ENCODE measurements at places on chromosomes 3 and 15. TPM values are rescaled to one million over a fixed set of nuclear protein-coding genes. Genes with fewer than 3 reads are reported as not detected.
A peak's percentile ranks its signal among the peaks of the same experiment; 100 is the strongest.

DNA sequence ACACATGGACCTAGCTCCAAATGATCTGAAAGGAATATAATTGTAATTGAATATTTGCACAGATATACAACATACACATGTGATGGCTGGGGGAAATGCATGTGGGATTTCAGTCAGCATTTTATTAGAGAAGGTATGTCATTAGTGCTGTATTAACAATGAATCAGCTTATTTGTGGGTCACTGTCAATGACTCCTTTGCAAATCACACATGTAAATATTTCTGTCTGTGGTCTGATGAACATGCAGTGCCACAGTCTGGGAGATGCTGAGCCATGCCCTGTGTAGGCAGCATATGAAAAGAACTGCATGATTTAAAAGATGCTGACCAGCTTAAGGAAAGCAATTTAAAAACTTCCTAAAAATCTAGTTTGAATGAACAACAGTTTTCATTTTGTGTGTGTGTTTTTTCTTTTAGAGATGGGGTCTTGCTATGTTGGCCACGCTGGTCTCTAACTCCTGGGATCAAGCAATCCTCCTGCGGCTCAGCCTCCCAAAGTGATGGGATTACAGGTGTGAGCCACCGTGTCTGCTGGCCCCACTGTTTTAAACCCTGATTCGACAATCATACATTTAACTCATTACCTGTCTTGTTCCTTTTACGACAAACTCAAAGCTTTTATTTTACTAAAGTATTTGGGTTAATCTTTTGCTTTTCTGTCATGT lies 803 bp upstream of the B3GNT5 start:
- H3K36me3 ChIP-seq, result no peaks in the 10 kb centered on the region
- DNase-seq, result no peak
- H3K4me1 ChIP-seq, result no peaks in the 10 kb centered on the region
- H3K27ac ChIP-seq, result no peak overlapping the region
- peaks cover 21% of the 10 kb centered on the region for H3K27me3 ChIP-seq

DNA sequence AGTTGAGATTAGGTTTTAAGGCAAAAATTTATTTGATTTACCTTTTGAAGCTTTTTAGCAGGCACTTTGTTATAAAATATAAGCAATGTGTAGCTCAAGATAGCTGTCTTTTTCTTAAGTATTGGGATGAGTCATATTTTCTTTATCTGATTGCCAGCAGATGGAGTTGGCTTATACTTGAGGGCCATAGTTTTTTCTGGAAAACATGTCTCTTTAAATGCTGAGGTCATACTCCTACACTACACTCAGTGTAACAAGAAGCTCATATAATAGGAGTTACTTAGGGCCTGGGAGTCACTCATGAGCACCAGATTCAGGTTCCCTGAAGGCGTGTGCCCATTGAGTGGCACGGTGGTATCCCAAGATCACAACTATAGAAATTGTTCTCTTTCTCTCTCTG lies 579.8 kb downstream of the EDEM1 start:
- DNase-seq, result no peak
- no peaks in the 10 kb centered on the region for H3K4me1 ChIP-seq
- H3K27ac ChIP-seq, result no peak overlapping the region
- H3K4me3 ChIP-seq, result no peak overlapping the region
- H3K36me3 ChIP-seq, result no peaks in the 10 kb centered on the region
- no peaks in the 10 kb centered on the region for H3K27me3 ChIP-seq

DNA sequence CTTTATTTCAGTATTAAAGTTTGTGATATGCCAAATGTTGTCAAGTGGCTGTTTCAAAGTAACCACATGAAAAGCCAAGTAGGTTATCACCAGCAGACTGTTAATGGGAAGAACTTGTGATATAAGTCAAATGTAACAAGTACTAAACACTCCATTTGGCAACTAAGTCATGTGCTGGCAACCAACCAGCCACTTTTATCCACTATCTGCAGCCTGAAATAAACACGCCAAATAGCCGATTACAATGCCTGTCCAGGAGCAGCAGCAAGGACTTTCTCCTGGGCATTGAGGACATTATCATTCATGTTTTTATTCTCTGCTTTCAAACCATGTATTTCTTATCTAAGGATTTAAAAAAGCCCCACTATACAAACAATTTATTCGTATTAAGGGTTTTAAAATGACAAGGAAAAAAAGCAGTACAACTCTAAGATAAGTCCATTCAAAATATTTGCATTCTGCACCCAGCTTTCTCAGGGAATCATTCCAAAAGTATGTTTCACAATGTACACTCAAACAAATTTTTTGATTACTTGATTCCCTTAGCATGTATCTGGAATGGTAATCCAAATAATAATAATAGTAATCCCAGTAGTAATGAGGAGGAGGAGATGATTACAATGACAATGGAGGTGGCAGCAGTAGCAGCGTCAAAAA lies 448.6 kb downstream of the ERC2 start:
- no peaks in the 10 kb centered on the region for H3K36me3 ChIP-seq
- DNase-seq, result no peak
- H3K27me3 ChIP-seq, result no peaks in the 10 kb centered on the region
- no peak overlapping the region for H3K4me3 ChIP-seq
- no peak overlapping the region for H3K27ac ChIP-seq
- no peaks in the 10 kb centered on the region for H3K4me1 ChIP-seq

DNA sequence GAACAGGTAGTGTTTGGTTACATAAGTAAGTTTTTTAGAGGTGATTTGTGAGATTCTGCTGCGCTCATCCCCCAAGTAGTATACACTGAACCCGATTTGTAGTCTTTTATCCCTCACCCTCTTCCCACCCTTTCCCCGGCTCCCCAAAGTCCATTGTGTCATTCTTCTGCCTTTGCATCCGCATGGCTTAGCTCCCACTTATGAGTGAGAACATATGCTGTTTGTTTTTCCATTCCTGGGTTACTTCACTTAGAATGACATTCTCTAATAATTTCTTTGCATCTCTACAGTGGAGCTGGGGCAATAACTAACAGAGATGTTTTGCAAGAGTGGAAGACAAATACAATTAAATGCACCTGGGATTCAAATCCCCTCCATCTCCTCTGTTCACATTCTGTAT lies 93.2 kb downstream of the TP63 start:
- DNase-seq, result no peak
- no peaks in the 10 kb centered on the region for H3K4me1 ChIP-seq
- no peak overlapping the region for H3K4me3 ChIP-seq
- H3K27ac ChIP-seq, result no peak overlapping the region
- H3K27me3 ChIP-seq, result no peaks in the 10 kb centered on the region
- H3K36me3 ChIP-seq, result no peaks in the 10 kb centered on the region

DNA sequence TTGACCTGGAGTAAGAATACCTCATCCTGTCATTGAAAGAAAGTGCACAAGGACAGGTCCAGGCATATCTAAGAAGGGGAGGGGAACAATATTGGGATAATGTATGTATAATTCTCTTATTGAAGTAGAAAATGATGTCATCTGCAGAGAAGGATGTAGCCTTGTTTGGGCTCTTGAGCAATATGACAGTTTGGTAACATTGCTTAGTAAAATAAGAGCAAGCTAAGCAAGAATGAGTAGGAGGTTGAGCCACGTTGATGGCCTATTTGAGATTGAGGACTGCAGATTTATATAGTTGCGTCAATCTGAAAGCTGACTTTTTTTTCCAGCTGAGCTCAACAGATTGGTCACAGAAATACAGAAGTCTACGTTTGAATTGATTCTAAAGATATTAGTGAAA lies 145.2 kb downstream of the FILIP1L start:
- H3K27ac ChIP-seq, result no peak overlapping the region
- no peak overlapping the region for H3K4me3 ChIP-seq
- DNase-seq, result no peak

- DNase-seq, result no peak
- no peaks in the 10 kb centered on the region for H3K27me3 ChIP-seq
- H3K4me3 ChIP-seq, result no peak overlapping the region
- H3K4me1 ChIP-seq, result no peaks in the 10 kb centered on the region
- no peaks in the 10 kb centered on the region for H3K36me3 ChIP-seq
Observed at GRCh38 chr3:163722405-163722804, 1355.9 kb downstream of the SI start.

DNA sequence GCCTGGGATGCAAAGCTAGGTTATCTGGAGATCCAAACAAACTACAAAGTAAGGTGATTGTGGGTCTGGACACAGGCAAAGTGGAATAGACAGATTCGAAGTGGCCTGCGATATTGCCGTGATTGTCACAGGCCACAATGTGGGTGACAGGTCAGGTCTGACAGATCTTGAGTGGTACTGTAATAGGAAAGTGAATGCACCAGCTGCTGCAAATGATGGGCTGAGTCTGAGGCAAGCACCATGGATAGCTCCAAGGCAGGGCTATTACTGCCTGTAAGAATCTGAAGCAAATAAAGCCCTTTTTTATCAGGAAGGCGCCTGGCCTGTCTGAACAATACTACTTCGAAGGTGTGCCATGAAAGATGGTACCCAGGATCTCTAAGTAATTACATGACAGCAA lies 10.0 kb downstream of the ARMC8 start:
- peaks cover 9% of the 10 kb centered on the region for H3K4me1 ChIP-seq
- no peak for DNase-seq
- no peak overlapping the region for H3K4me3 ChIP-seq
- no peak overlapping the region for H3K27ac ChIP-seq

DNA sequence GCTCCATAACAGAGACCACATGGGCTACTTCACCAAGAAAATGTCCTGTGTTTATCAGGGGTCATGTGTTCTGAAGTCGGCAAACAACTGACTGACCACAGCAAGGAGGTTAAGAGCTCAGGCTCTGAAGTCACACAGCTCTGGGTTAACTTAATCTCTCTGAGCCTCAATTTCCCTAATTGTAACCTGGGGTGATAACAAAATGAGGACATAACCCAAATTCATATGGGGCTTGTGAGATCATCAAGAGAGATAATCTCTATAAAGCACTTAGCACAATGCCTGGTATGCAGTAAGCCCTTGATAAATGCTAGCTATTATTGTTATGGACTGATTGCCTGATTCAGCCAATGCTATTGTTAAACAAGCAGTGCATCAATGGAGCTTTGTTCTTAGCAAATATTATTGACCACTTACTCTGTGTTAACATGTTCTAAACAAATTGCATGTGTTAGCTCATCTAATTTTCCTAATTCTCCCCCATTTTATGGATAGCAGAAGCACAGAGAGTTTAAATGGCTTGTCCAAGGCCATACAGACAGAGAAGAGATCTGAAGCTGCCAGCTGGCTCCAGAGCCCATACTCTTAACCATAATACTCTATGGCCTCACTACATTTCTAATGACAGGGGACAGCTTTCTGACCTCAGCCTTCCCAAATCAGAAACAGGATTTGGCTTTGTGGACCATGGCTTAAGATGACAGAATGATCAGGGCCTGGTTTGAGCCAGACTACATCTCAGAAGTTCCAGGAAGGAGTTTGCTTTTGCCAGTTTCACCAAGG lies 78.3 kb downstream of the SHQ1 start:
- no peaks in the 10 kb centered on the region for H3K4me1 ChIP-seq
- no peaks in the 10 kb centered on the region for H3K36me3 ChIP-seq
- no peak overlapping the region for H3K4me3 ChIP-seq
- DNase-seq, result no peak
- H3K27me3 ChIP-seq, result no peaks in the 10 kb centered on the region

Gene GRIP2
- not detected for polyA plus RNA-seq

Gene IQCF5
- polyA plus RNA-seq, result not detected

DNA sequence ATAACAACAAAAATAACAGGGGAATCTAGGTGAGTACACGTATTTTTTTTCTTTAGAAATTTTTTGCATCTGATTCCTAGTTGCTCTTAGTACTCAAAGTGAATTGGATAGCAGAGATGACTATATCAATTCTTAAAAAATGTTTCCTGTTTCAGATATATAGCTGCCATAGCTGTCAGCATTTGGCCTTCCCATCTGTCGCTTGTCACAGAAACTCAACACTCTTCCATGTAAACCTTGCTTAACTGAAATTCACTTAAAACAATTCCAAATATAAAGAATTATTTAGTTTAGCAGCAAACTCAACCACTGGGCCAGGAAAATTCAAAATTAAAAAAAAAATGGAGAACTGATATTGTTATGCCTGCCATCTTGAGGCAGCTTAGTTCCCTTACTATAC lies 807.5 kb downstream of the IGSF11 start:
- no peaks in the 10 kb centered on the region for H3K4me1 ChIP-seq
- no peaks in the 10 kb centered on the region for H3K36me3 ChIP-seq
- H3K4me3 ChIP-seq, result no peak overlapping the region
- no peak for DNase-seq

DNA sequence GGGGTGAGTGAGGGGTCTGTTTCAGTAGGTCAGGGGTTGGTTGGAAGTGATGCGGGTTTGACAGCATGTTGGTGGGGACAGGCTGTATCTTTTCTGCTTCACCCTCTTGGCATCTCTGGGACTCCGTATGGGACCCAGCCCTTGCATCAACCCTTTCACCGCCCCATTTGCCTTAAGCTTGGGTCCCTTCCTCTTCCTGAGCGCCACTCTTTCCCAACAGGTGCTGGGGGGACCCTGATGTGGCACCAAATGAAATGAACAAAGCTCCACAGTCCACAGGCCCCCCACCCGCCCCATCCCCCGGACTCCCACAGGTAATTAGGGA lies 1.1 kb downstream of the EIF4G1 start:
- peak overlapping the region; percentile 82 for H3K27ac ChIP-seq
- peaks cover 10% of the 10 kb centered on the region for H3K36me3 ChIP-seq
- no peaks in the 10 kb centered on the region for H3K27me3 ChIP-seq
- H3K4me1 ChIP-seq, result peaks cover 22% of the 10 kb centered on the region

Gene LRRC31
- not detected for polyA plus RNA-seq

GRCh38 chr3:30614373-30614772 lies 8.0 kb downstream of the TGFBR2 start:
- DNase-seq, result no peak
- H3K27me3 ChIP-seq, result no peaks in the 10 kb centered on the region
- no peak overlapping the region for H3K27ac ChIP-seq
- no peak overlapping the region for H3K4me3 ChIP-seq
- peaks cover 89% of the 10 kb centered on the region for H3K4me1 ChIP-seq

Gene SGO1
- polyA plus RNA-seq, result 0.86 TPM

DNA sequence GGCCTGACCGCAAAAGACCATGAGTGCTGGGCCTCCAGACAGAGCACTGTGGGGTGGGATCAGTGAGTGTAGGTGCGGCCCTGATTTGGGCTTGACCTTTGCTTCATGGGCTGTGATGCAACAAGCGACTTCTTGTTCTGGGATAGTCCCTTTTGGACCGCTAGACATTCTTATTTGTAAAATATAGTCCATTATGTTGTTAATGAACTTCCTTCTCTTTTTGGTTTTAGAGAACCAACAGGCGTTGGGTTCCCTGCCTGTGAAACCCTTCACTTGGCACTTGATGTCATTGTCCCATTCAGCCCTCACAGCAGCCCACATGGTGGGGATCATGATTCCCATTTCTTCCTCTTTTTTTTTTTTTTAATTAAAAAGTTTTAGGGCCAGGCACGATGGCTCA lies 15.8 kb upstream of the TRH start:
- H3K4me1 ChIP-seq, result no peaks in the 10 kb centered on the region
- no peak overlapping the region for H3K27ac ChIP-seq
- no peak for DNase-seq
- no peaks in the 10 kb centered on the region for H3K36me3 ChIP-seq
- H3K27me3 ChIP-seq, result no peaks in the 10 kb centered on the region
- H3K4me3 ChIP-seq, result no peak overlapping the region

Gene VIPR1
- polyA plus RNA-seq, result 12.7 TPM

DNA sequence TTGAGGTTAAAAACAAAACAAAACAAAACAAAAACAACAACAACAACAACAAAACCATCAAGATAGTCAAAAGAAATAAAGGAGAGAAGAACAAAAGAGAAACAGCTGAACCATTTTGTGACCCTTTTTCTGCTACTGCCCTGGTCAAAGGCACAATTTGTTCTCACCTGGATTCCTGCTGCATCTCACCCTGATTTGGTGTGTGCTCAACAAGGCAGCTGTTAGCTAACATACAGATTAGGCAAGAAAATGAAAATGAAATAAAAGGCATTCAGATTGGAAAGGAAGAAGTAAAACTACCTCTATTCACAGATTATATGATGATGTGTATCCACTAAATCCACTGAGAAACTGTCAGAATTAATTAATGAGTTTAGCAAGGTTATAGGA lies 28.7 kb upstream of the XIRP1 start:
- no peaks in the 10 kb centered on the region for H3K36me3 ChIP-seq
- H3K4me3 ChIP-seq, result no peak overlapping the region
- H3K27me3 ChIP-seq, result no peaks in the 10 kb centered on the region
- peaks cover 12% of the 10 kb centered on the region for H3K4me1 ChIP-seq

All from CD8-positive, alpha-beta memory T cell (primary cell).